ENCODE measurements at places on chromosomes 5 and 9.

GRCh38 chr9:124052401-124052800, 40.8 kb downstream of the LHX2 start:
- DNase-seq, result no peak

GRCh38 chr5:42715785-42716184, 40.8 kb upstream of the CCDC152 start:
- DNase-seq, result no peak

DNA sequence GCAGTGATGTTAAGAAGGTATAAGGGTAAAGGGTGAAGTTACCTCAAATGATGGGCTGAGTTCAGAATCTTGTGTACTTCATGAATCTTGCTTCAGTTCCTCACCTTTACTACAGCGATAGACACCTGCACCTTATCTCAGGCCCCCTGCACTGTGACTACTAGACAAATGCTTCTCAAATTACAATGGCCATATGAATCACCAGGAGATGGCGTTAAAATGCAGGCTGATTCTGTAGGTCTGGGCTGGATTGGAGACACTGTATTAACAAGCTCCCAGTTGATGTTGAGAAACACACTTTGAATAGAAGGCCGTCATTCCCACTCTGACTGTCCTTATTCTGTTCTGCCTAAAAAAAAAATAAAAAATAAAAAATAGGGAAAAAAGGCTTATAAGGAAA, 29.8 kb downstream of the TARS1 start:
- no peak for DNase-seq

DNA sequence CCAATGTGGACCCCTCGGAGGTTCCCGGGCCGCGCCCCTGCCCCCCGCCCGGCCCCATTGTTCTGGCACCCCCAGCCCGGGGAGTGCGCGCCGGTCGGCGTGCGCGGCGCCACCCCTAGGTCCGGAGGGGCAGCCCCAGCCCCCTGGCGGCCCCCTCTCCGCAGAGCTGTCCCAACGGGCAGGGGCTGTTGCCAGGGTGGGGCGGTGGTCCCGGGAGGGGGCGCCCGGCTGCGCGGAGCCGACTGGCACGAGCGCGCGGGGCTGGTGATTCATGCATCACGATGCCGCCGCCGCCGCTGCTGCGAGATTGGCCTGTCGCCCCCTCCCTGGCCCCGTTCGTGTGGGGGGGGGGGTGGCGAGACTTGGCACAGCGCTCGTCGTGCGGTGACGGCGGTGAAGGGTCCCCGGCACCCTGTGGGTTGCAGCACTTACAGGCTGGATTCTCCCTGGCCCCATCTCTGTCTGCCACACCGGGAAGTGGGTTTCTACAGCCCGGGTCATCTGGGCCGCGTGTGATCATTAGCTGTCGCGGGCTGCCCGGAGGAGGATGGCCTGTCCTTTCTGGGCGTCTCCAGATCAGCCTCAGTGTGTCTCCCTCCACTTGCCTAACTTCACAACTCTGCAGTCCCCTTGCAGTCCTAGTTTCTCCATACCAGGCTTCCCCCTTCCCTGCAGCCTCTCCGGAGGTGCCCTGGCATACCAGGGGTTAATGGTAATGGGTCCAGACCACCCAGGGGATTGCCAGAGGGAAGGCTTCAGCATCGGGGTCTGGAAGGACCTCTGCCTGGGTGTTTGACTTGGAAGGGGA, 858 bp downstream of the NCS1 start:
- peak; percentile 10 for DNase-seq

- DNase-seq, result no peak
Observed at GRCh38 chr9:112516769-112517168, 30.1 kb downstream of the KIAA1958 start.

DNA sequence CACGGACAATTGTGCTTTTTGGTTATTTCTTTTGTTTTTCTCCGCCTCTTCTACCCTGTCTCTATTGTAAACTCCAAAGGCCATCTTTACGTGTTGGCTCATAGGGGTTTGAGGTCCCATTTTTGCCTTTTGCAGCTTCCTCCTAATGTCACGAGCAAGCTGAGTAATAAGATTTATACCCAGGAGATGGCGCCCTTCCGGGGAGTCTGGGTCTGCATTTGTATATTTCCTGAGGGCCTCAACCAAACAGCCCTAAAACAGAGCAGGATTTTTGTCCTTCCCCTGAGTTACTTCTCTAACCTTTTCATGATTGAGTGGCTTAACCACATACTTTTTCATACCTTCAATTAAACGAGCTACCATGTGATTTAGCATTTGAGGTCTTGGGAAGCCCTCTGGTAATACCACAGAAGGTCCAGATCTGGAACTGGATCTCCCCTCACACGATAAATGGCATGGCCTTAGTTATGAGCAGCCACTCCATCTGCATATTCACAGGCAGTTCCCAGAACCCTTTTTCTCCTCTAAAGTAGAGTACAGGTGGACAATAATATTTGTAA, 11.2 kb upstream of the CFAP95 start:
- DNase-seq, result no peak

GRCh38 chr9:96447406-96447805, 2.6 kb upstream of the HABP4 start:
- no peak for DNase-seq

- DNase-seq, result no peak
Observed at GRCh38 chr9:92328225-92328624, 2.5 kb downstream of the CENPP start.

- DNase-seq, result no peak
Observed at GRCh38 chr5:132102944-132103331, 29.3 kb downstream of the CSF2 start.

GRCh38 chr9:129889941-129890717, 54.9 kb downstream of the USP20 start:
- peak; percentile 38 for DNase-seq

DNA sequence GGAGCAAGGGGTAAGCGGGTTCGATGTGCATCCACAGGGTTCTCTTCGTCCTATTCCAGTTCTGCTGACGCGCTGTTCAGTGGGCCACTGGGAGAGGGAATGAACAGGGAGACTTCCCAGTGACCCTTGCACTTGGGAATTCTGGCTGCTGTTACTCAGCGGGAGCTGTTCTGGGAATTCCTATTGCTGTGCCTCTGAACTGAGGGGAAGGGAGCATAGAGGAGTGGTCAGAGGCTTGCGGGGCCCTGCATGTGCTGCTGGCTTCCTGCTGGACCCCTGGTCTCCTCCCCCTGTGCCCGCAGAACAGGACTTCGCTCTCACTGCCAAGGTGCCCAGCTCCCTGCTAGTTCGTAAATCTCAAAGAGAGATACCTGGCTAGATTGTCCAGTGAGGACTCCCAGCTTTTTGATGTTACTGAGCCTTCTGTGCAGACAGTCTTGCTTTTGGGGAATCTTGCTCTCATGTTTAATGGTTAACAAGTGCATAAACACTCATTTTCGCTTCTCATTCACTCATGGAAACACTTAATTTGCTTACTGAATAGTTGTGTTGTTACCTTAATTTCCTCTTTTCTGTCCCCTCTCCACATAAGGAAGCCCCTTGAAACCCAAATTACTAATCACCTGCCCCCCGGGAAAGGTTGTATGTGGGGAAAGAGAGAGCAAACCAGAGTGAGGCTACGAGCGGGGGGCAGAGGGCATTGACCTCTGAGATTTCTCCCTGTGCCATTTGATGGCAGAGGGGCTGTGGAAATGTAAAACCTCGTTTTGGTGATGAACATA, 5.9 kb downstream of the TRIO start:
- no peak for DNase-seq

- DNase-seq, result no peak
Observed at GRCh38 chr5:92371171-92371888, 988.2 kb upstream of the ARRDC3 start.

- no peak for DNase-seq
Observed at GRCh38 chr9:8351436-8351835, 551.9 kb upstream of the DMAC1 start.

- DNase-seq, result no peak
Observed at GRCh38 chr9:17422994-17423680, 155.7 kb upstream of the SH3GL2 start.

DNA sequence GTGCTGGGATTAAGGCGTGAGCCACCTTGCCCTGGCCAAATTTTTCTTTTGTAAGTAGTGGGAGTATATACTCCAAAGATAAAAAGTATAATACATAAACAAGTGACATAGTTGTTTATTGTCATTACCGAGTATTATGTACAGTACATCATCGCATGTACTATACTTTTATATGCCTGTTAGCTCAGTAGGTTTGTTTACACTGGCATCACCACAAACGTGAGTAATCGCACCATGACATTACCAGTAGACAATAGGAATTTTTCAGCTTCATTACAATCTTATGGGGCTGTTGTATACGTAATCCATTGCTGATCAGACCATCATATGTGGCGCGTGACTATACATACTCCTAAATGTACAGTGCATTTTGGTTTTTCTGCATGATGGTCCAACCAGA, 9.8 kb downstream of the SECISBP2 start:
- no peak for DNase-seq

- DNase-seq, result no peak
Observed at GRCh38 chr5:106873568-106873967, 797.2 kb downstream of the EFNA5 start.

GRCh38 chr5:153552886-153553285, 62.4 kb downstream of the GRIA1 start:
- no peak for DNase-seq

DNA sequence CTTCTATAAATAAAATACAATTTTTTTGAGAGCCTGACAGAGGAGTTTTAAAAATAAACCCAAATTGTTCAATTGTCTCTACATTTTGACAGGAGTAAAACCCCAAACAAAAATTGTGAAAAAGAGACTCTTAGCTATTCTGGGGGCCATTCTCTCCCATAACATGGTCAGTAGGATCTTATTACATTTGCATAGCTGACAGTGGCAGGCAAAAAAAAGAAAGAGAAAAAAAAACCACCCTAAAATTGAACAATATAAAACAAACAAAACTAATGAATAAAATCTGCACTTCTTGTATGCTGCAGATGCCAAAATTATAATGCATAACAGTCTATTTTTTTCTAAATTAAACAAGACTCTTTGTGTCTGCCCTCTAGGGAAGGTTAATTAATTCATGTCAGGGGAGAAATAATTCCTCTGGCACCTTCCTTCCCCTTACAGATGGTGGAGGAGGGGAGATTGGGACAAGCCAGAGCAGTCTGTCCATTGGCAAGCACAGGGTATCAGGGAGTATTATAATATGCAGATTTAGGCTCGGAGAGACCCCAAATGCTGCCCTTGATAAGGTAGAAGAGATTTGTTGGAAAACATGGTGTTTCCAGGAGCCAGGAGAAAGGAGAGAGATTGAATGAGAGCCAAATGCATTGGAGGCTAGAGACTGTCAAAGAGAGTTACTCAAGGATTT, 79.7 kb upstream of the CDH6 start:
- no peak for DNase-seq

GRCh38 chr9:77554586-77555105, 93.5 kb downstream of the GNA14 start:
- no peak for DNase-seq

GRCh38 chr9:136527721-136528710, 17.8 kb downstream of the NOTCH1 start:
- DNase-seq, result no peak

DNA sequence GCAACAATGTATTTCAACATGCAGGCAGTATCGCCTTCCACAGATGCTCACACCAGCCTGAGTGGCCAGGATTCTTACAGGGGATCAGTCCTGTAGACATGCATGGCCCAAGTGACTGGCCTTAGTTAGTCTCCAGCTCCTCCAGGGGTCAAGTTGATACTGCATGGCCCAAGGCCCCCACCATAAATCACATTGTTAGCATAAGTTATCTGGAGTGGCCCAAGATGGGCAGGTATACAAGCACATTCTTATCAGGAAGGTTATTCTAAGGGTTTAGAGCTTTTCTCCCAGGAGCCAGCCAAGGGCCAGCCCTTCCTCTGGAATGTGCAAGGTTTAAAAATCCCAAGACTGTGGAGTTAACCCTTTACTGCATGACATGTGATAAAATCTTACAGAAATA, 230.9 kb upstream of the NFIL3 start:
- no peak for DNase-seq

DNA sequence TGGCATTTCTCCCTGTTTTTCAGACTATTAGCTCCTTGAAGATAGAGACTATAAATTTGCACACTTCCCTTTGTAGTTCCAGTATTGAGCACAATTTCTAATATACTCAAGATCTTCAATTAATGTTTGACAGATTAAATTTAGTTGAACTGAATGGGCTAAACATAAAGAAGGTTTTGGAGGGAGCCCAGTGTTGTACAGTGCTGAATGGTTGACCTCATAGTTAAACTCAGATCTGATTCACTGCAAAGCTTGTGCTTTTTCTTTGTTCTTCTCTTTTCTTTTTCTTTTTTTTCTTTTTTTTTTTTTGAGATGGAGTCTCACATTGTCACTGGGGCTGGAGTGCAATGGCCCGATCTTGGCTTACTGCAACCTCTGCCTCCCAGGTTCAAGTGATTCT, 411.7 kb upstream of the ZNF462 start:
- no peak for DNase-seq

- DNase-seq, result no peak
Observed at GRCh38 chr9:33785914-33786313, 9.4 kb upstream of the PRSS3 start.

- no peak for DNase-seq
Observed at GRCh38 chr5:71924325-71924724, 182.9 kb upstream of the MAP1B start.

GRCh38 chr9:108297073-108297472, 558.7 kb downstream of the ACTL7B start:
- no peak for DNase-seq

GRCh38 chr5:432201-432927, 10.6 kb upstream of the EXOC3 start:
- DNase-seq, result no peak

GRCh38 chr9:71001780-71002386, 119.5 kb downstream of the TRPM3 start:
- DNase-seq, result no peak

DNA sequence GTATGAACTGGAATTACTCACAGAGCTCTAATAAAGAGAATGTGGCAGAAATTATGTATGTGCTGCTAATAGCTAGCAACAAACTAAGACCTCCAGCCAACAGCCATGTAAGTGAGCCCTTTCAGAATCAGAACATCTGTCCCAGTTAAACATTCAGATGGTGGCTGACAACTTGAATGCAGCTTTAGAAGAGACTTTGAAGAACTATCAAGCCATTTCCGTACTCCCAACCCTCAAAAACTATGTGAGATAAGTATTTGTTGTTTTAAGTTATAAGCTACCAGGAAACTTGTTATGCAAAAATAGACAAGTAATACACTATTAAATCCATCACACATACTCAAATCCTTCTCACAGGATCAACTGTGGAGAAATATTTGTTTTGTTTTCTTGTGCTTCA, 205.2 kb upstream of the EDIL3 start:
- DNase-seq, result no peak

DNA sequence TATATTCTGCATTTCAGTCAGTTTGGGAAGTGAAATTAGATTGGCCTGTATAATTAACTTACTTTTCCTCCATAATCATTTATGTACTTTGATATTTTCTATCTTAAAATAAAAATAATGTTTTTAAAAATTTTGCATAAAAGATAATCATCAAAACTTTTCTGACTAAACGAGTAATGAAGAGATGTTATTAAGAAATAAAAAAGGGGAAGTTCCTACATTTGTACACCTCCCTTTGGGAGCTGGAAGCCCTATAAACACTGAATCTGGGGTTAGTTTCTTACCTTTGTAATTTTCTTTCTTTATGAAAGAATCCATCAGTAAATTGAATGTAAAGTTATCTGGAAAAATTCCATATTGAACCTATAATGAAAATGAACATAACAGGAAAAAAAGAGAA, 86.2 kb downstream of the MRPS27 start:
- DNase-seq, result no peak
